ENCODE measurements at places on chromosomes 7 and 10.

- no peak for DNase-seq
Observed at GRCh38 chr10:92873029-92873428, 24.7 kb downstream of the EXOC6 start.

- DNase-seq, result no peak
Observed at GRCh38 chr10:59771162-59771807, 18.0 kb upstream of the MRLN start.

- no peak for DNase-seq
Observed at GRCh38 chr7:2573761-2574160, 15.0 kb downstream of the IQCE start.

- no peak for DNase-seq
Observed at GRCh38 chr10:60757420-60757895, 20.8 kb upstream of the CDK1 start.

DNA sequence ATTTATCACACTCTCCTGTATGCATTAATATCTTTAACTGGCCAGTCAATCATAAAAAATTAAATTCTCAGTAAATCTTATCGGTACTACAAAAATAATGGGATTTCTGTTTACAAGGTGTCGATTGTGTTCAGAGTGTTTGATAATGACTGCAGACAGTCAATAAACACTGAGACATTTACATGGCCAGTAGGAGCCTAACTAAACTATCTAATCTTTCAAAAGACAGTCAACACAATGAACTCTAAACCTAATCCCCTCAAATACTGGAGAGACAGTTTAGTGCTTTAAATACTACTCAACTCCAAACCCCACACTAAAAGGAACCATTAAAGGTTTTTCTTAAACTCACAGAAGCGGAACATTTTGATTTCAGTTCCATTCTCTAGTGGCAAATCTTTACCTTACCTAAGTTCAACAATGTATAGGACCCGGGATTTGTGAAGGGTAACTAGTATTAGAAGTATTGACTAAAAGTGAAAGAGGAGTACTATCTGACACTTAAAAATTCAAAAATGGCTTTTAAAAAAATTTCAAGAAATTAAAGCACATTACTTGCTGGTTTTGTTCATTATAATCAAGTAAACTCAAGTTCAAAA is 37.3 kb upstream of the EXOC6 start:
- no peak for DNase-seq

DNA sequence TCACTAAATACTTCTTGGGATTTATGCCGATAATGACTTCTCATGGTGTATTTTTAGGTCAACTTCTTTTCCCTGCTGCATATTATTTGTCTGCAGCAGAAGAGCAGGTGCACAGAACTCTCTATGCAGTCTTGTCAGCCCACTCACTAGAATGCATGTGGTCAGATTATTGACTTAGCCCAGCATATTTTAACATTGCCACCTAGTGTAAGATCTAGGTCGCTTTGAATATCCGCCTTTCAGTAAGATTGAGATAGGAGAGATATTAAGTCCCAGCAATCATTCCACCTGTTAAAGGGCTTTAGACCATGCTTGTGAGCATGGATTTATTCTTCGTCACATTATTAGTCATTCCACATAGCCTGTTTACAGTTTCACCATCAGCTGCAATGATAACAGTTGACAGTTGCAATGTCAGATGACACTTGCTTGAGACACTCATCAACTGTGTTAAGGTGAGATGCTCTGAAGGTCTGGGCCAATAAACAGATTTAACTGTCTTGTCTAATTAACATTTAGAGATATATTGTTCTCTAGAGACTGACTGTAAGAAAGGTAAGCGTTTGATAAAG is 491.7 kb downstream of the ARL4A start:
- no peak for DNase-seq

- DNase-seq, result no peak
Observed at GRCh38 chr7:148727501-148728278, 29.0 kb downstream of the CUL1 start.

DNA sequence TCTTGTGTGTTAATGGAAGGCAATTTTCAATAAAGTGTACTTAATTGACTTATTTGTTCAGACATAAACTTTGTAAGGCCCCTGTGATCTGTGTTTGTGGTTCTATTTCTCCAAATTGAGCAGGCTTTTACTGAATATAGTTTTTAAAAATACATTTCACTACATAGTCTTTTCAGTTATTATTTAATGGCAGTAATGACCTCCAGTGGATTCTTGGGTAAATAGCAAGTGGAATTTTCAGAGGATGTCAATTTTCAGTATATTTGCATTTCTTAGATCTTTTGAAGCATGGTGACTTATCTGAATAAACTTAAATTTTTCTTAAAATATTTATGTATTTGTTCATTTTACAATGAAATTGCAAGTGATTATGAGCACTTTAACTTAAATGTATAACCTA is 203.1 kb upstream of the PCLO start:
- no peak for DNase-seq

GRCh38 chr7:146656988-146657387 is 540.4 kb downstream of the CNTNAP2 start:
- no peak for DNase-seq

- DNase-seq, result no peak
Observed at GRCh38 chr7:45968856-45969541, 47.9 kb upstream of the IGFBP3 start.

Data from stimulated activated CD4-positive, alpha-beta T cell treated with anti-CD3 and anti-CD28 coated beads, TNF-alpha, amount 100 ng/mL, for 1 hour (primary cell).